CD4-positive, alpha-beta T cell treated with Interleukin-1 beta for 1 hour (primary cell): ENCODE measurements at places on chromosomes 6 and 20.

- DNase-seq: peak; percentile 36
Measured at GRCh38 chr6:14211562-14211942, 94.0 kb downstream of the CD83 start.

GRCh38 chr6:152828431-152828830, 77.8 kb downstream of the VIP start:
- no peak for DNase-seq

- DNase-seq: no peak
Measured at GRCh38 chr20:41894255-41894963, 276.2 kb upstream of the CHD6 start.

GRCh38 chr6:105326833-105327770, 75.8 kb downstream of the PREP start:
- no peak for DNase-seq

DNA sequence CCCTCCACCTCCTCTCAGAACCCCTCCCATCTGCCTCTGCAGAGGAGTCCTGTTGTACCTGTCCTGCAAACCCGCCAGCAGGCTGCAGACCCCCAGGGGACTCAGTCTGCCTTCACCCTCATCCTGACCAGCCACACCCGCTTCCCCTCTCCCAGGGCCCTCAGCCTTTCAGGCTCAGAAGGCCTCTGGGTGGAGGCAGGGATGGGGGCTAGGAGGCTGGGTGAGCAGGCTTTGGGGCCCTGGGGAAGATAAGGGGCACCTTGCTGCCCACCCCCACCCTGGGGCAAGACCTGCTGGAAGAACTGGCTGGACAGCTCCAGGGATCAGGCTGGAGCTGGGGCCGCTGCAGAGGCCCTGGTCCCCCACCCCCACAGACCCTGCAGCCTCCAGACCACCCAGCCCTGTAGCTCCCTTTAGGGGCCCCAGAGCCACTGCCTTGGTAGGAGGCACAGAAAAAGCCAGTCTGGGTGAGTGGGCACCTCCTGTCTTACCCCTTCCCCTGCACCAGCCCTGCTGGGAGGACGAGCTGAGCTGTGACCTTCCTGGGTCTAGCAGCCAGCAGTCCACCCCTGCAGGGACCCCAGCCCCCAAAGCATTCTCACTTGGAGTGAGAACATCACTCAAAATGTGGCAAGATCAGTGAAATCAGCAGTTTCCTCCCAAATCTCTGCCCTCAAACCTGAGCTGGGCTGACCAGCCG, 5.2 kb downstream of the TEAD3 start:
- DNase-seq: no peak

- DNase-seq: no peak
Measured at GRCh38 chr6:144065213-144065660, 30.1 kb downstream of the SF3B5 start.

DNA sequence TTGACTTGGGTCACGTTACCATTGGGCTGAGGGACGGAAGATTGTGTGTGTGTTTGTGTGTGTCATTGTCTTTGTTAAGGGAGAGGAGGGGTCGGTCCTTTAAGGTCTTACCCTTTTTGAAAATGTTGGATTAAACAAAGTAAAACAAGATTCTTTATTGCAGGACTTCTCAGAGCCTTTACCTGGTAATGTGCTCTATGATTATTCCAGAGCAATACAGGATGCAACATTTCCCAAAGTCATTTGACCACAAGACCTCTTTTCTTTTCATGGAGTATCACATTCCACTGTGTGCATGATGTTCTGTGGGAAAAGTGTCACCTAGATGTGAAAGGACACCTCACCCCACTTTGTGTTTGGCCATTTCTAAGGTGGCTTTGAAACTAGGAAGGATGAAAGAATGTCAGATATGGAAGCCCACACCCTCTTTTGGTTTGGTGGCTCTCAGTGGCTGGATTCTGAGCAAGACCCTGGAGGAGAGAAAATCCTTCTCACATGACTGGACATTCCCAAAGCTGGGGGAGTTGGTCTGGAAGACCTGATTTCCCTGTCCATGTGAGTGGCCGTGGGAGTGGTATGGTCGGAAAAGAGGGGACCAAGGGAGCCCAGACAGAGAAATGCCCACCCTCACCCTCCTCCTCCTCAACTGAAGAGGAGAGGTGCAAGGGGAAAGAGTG, 18.2 kb upstream of the ZNF831 start:
- DNase-seq: no peak

- DNase-seq: no peak
Measured at GRCh38 chr20:10807013-10807412, 133.2 kb upstream of the JAG1 start.

- no peak for DNase-seq
Measured at GRCh38 chr6:119484598-119484997, 135.0 kb upstream of the MAN1A1 start.

- DNase-seq: no peak
Measured at GRCh38 chr20:25320035-25320800, 70.4 kb downstream of the ABHD12 start.

DNA sequence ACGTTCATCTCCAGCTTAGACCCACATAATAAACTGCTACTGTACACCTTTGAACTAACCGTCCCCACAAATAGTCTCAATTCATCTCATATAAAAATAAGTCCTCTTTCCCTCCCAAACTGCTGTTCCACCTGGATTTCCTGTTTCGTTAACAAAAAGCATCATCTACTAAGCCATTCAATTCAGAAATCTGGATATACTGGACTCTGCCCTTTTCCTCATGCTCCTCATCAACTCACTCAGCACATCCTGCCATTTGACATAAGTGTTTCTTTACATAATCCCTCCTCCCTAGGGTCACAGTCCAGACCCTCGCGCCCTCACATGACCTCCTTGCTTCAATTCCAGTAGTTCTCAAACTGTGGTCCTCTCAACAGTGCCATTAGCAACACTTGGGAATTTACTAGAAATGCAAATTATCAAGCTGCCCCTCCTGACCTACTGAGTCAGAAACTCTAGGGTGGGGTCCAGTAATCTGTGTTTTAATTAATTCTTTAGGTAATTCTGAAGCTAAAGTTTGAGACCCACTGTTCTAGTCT, 4.5 kb downstream of the MKKS start:
- DNase-seq: no peak

GRCh38 chr20:45072066-45072465, 28.9 kb downstream of the KCNS1 start:
- DNase-seq: no peak

DNA sequence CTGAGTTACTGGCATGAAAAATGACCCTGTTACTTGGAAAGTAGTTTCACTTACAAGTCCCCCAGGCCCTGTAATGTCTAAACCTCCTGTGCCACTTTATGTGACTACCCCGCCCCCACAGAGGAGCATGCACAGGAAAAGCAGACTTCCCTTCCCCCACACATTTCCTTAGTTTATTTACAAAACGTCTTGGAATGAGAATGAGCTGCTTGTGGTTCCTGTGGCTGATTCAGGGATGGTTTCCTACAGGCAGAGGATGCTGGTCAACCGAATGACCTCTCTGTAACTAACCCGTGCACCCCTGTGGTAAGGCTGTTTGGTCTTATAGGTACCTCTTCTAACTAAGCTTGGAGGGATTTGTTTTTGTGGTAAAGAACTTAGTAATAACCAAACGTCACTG, 28.5 kb downstream of the RSPO3 start:
- no peak for DNase-seq

DNA sequence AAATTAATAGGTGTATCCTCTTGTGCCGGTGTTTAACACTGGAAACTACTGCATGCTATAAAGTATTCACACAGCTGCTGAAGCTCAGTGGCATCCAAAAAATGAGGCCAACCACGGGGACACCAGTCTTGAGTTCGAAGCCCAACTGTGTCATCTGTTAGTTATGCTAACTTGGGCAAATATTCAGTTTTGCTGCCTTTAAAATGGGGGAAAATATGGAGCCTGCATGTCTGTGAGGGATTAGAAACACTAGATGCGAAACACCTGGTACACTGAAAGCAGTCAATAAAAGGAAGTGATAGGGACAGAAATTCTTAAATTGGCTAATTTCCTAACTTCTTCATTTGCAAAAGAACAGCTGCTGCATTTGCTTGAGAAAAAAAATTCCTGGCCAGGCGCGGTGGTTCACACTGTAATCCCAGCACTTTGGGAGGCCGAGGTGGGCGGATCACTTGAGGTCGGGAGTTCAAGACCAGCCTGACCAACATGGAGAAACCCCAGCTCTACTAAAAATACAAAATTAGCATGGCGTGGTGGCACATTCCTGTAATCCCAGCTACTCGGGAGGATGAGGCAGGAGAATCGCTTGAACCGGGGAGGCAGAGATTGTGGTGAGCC, 36.6 kb upstream of the MLIP start:
- no peak for DNase-seq

- no peak for DNase-seq
Measured at GRCh38 chr6:14924126-14925024, 321.5 kb upstream of the JARID2 start.

DNA sequence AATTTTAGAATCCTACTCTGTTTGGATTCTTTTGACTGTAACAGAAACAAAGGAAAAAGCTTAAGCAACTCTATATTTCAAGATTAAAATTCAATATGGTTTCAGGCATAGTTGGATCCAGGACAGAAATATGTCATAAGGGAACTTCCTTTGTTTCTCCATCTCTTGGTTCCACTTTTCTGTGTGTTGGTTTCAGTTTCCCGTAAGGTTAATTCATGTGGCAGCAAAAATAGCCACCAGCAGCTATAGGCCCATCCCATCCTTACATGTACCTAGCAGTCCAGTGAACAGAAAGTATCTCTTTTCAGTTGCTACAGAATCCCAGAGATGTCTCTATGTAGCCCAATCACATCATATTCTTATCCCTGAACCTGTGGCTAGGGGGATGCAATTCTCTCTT, 8.8 kb upstream of the FAM8A1 start:
- DNase-seq: no peak

DNA sequence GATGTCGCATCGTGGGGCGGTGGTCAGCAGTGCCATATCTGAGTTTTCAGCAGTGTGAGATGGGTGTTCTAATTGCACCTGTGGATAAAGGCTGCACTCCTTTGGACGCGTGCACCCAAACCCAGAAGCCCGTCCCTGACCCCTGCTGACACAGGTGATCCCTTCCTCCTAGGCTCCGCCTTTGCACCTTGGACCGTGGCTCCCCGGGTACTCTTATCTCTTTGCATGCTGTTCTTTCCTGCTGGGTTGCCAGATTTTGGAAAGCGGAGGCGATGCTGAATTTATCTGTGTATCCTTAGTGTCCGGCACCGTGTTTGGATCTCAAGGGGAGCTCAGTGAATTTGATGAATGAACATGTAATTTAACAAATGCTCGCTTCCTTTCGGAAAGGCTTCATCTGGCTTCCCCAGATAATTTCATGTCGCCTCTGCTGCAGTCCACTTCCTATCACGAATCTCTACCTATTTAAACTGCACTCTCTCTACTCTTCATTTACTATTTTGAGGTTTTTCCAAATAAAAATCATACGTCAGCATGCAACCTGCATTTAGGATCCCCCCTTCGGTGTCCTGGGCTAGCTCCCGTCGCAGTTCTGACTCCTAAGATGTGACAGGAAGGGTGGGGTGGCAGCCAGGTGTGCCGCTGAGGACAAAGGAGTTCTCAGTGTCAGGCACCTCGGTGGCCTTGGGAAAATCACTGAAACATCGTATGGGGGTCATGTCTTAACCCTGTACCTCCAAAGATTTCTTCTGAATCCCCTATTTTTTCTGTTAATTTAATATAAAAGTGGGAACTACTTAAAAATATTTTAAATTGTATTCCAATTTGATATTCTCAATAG, 753 bp upstream of the PERP start:
- DNase-seq: peak; percentile 18

GRCh38 chr6:75201901-75202672, 3.8 kb downstream of the COL12A1 start:
- no peak for DNase-seq

DNA sequence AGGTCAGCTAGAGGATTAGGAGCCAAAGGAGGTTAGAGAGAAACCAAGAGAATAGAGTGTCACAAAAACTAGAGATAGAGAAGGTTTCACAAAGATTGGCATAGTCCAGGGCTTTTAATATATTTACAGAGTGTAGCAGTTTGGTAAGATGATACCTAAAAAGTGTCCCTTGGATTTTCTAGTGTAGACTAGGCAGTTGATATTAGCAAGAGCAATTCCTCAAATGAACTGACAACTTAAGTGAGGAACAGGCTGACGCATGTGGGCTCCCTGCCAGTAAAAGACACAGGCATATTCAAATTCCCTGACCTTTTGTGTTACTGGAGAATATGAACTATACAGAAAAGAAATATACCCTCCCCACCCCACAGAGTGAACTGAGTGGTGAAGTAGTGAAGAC, 40.1 kb downstream of the VTA1 start:
- DNase-seq: no peak

GRCh38 chr6:151649835-151650234, 156.0 kb downstream of the CCDC170 start:
- no peak for DNase-seq

DNA sequence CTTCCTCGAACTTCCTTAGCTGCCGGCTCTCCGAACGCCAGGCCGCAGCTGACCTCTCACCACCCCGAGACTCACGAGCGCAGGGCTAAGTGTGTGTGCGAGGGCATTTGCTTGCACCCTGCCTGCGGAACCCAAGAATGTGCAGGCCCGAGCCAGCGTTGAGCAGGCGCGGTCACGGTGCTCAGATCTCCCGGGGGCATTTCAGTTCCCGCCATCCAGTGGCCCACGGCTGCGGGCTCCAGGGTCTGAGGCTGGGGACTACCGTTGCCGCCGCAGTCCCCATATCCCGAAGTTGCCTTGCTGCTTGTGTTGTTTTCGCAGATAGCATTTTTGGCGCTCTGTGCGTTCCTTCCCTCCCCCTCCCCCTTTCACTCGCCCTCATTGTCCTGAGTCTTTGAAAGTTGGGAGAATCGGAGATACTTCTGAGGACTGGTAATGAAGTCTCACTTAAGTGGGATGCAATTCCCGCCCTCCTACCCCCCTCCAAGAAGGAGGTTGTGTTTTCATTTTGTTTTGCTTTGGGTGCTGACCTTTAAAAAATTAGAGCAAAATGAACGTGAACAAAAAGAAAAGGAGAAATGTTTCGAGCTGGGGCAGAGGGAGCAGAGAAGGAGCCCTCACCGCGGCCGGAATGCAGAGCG, 1.7 kb downstream of the NR2E1 start:
- DNase-seq: no peak

DNA sequence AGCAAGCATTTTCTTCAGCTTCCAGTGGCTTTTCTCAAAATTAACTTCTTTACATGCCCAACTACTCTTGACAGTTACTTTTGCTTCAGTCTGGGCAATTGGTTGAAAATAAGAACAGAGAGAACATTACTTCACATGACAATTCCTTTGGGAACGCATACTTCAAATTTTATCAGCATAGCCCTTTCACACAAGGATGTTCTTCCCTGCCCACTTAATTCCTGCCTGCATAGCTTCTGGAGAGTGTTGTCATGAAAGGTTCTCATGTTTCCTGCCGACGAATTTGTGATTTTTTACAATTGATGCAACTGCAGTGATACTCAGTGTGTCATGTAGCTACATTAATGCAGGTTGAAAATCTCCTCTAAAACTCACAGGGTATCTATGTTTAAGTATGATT, 22.0 kb upstream of the SNRNP48 start:
- no peak for DNase-seq
